ENCODE measurements at places on chromosomes 4 and X.

DNA sequence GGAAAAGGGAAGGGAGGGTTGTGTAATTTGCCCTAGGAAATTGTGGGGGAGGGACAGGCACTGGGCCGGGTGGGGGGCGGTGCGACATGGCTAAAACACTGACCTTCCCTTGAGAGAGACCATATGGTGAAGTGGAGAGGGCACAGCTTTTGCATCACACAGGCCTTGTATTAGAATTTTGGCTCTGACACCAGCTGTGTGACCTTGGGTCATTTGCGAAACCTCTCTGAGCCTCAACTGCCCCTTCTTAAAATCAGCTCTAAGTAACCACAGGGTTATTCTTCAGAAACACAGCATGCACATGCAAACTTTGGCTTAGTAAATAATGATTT is 25.8 kb downstream of the PDGFRA start:
- no peak for DNase-seq

GRCh38 chr4:185809121-185809520 is 2.9 kb downstream of the SORBS2 start:
- DNase-seq = no peak

DNA sequence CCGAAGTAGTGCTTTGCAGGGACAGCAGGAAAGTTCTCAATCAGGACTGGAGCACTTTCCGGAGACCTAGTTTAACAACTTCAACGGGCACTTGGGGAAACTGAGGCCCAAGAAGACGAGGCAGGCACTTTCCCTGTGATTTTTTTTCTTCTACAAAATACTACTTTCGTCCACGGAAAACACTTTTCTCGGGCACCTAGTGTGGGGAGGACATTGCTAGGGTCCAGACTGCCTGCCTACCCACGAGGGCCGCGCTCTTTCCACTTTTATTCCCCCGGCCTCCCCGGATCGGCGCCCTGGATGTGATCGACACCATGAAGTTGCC is 125.4 kb upstream of the CXorf66 start:
- DNase-seq = no peak

- no peak for DNase-seq
These were observed 307.9 kb downstream of the C4orf33 start for GRCh38 chr4:129403848-129404247.

- no peak for DNase-seq
These were observed 66.1 kb upstream of the MAML3 start for GRCh38 chr4:140220058-140220457.

GRCh38 chr4:171812333-171812664 is 905 bp upstream of the GALNTL6 start:
- DNase-seq = no peak

DNA sequence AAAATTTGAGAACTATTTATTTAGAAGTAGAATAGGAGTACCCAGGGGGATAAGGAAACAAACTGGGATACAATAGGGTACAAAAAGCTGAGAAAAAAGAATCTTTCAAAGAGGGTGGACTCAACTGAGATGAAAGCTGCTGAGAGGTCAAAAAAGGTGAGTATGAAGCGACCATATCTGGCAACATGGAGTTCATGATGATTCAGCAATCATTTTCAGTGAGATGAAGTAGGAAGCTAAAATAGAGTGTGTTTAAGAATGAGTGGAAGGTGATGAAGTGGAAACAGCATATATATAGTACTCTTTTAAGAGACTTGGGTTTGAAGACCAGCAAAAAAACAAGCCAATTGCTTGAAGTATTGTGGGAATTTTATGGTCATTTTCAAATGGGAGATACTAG is 72.0 kb upstream of the IL13RA2 start:
- DNase-seq = no peak

DNA sequence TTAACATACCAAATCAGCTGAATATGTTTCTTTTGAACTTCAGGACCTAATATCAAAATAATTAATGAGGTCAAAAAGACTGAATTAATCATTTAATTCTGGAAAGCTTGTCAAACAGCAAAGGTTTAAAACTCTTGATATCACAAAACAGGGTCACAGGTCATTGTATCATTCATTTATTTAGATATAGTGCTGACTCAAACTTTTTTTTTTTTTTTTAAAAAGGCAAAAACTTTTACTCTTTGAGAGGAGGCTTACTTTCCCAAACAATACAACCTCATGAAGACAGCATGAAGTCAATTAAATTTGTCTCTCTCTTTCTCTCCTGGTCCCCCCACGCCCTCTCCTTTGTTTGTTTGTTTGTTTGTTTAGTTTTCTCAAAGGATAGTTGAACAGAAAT is 15.6 kb upstream of the GPR78 start:
- no peak for DNase-seq

- DNase-seq = no peak
These were observed 305.7 kb downstream of the DHX15 start for GRCh38 chr4:24278693-24279092.

DNA sequence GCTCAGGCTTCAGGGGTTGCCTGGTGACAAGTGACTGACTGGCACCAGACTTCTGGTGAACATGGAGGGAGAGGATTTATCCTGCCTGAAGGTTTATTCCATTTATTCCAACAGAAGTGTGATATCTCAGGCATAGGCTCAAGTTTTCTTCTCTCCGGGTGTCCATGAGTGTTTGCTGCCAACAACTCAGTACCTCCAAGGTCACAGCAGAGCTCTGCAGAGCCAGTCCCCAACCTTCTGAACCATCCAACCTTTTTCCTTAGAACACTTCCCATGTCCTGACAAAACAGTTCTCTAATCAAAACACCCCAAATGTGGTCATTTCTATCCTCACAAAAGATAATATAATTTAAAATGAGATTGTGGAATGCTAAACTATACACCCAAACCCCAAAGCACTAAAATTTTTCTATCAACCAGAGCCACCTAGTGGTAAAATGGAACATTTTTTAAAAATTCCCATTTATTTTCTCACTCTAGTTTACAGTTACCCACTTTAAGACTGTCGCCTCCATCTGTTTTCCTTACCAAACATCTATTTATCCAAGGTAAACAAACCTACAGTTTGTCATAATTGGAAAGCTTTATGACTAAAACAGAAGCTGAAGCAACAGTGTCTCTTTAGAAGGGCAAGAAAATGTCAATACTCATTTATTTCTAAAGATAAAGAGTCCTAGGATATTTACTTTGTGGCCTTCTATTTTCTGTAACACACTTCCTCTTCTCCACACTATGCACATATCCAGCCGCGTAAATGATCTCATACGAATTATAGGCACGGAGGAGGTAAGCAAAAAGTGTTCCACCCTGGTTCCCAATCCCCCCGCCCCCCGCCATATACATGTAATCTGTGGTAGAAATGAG is 39.5 kb downstream of the TMEM154 start:
- no peak for DNase-seq

DNA sequence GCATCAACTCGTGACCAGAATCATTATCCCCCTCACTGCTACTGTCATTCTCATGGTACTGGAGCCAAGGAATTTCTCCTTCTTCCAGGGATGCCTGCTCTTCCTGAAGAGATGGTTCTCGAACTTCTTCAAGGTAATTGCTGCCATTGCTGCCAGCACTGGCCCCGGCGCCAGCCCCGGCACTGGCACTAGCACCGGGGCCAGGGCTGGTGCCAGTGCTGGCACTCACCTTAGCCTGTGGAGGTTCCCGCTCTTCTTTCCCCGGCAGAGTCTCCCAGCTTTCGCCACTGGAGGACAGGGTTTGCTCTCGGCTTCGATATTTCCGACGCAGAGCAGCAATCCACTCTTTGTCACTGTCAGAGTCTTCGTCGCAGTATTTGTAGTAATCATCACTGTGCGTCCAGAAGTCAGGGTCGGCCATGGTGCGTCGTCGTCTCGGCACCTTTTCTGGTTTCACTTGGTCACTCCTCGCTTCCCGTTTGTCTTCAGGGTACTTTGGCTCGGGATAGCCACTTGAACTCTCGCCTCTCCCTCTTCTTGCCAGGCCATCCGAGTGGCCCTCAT is 3.4 kb downstream of the PJA1 start:
- no peak for DNase-seq

- DNase-seq = peak; percentile 13
These were observed 1.5 kb downstream of the CFAP97 start for GRCh38 chr4:185201977-185202962.

DNA sequence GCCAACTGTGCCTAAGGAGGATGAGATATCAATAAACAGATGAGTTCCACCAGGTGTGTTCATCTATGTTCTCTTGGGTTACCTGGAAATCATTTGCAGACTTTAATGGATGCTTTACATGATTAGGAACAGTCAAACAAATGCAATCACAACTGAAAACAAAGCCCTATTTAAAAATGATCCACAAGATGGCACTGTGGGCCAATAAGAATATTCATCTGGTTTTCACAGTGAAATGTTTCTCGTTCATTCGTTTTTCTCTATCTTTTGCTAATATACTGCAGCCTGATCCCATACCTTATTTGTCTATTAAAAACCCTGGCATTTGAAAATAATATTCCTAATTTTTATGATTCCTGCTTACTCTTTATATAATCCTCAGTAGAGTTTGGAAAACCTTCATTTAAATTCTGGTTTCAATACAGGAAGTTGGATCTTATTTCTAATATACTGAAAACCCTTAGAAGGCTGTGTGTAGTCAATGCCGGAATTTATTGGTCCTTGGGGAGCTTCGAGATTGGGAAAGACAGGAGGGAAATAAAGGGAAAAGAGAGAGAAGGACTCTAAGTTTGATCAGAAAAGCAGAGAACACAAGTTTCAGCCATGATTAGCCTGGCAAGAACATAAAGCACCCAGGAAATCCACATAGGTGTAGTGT is 63.8 kb upstream of the TAPT1 start:
- no peak for DNase-seq

- DNase-seq = no peak
These were observed 53.2 kb downstream of the HADH start for GRCh38 chr4:108042927-108043326.

GRCh38 chr4:10787365-10787764 is 102.8 kb upstream of the CLNK start:
- DNase-seq = no peak

DNA sequence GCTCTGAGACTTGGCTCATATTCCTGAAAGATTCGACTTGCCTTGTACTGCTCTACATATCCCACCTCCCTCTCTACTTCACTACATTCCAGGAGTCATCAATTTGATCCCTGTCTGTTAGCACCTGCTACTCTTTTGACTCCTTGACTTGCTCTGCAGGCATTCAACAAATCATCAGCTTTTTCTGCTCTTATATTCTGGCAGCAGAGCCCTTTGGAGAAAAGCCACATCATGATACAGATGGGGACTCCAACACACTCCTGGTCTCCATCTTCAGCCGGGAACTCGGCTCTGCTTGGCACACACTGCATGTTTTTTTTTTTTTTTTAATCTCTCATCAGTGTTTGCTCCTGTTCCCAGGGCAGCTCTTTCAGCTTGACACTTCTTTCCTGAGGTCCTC is 293.2 kb upstream of the LCORL start:
- DNase-seq = no peak

DNA sequence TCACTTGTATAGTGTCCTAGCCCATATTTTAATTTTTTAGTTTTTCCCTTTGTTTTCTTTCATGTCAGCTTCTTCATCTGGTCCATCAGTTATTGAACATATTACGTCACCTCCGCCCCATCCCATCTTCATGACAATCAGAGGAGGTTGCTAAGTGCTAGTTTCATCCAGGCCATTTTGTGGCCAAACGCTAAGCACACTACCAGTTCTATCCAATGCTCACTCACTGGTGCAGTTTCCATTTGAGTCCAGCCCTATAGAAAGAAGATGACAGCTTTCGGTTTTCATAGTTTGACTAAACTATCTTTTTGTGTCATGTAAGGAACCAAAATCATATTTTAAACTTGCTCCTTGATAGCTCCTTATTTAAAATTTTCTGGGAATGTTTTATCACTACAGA is 304.2 kb downstream of the TENM3 start:
- DNase-seq = no peak

- DNase-seq = no peak
These were observed 592.0 kb downstream of the IQCM start for GRCh38 chr4:149223659-149224058.

- no peak for DNase-seq
These were observed 520.7 kb upstream of the ARX start for GRCh38 chrX:25536307-25536970.

DNA sequence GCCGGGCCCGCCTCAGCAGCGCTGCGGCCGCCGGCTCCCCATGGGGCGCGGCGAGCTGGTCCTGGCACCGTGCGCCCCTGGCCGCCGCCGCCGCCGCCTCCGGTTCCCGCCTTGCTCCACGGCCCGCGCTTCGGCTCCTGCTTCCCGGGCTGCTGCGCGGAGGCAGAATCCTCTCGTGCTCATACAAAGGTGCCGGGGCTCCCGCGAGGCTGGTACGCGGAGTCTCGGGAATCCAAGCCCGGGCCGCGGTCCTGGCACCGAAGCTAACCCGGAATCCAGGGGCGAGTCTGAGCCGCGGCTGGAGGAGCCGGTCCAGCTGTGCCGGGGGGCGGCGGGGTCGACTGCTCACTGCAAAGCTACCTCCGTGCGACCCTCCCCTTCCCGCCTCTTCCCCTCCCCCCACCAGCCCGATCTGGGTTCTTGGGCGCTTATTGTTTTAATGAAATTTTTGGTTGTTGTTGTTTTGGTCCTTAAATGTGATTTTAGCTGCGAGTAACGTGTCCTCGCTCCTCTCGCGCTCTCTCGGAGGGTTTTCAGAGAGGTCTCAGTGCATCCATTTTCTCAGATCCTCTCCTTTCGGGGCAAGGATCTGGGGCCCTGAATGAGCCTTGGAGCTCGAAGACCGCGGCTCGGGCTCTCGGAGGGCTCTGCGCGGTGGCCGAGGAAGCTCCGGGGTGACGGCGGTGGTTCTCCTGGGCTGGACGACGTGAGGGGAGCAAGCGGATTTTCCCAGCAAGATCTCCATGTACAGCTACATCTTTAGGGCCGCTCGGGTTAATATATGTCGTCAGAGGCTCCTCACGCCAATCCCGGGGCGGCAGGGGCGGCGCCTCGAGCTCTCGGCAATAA is at the start of gene HAND2:
Gene HAND2 (minus strand): TSS at position 753 of the 849 bp plus-strand sequence. CDS start 940 bp downstream, outside the sequence.
- no peak for DNase-seq

GRCh38 chr4:184268584-184269160 is 51.0 kb upstream of the ENPP6 start:
- no peak for DNase-seq

DNA sequence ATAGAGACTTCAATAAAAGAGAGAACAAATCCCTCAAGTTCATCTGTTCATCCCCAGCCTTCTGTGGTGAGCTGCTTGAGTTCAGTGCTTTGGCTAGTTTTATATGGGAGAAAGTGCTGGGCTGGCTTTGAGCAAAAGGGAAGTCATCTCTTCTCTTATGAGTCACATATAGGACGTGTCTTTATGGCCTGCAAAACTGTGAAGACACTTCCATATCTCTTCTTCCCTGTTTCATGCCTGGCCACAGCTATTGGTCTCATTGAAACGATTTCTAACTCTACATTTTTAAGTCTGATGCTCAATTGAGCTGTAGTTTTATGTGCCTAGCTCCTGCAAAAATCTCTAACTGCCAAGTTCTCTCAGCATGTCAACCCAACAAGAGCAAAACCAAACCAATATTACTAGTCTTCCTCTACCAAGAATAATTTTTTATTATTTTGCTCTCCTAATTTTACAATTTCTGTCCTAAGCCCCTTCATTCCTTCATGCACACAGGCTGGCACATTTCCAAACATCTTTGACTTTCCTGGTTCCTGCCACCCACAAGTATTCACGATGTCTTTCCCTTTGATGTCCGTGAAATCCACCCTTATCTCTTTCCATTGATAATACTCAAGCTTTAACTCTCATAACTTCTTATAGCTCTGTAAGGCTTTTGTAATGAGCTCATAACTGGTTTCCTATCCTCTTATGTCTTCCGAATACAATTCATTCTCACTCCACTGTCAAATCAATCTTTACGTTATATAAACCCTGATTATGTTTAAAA is 165.3 kb downstream of the BTC start:
- DNase-seq = peak; percentile 49

- no peak for DNase-seq
These were observed 65.4 kb upstream of the KLHL13 start for GRCh38 chrX:118182025-118182424.

- DNase-seq = no peak
These were observed 23.0 kb upstream of the DHX15 start for GRCh38 chr4:24607334-24607733.
